ENCODE measurements at places on chromosomes 7 and 10. TPM values are rescaled to one million over a fixed set of nuclear protein-coding genes. Genes with fewer than 3 reads are reported as not detected.

PIK3AP1 gene
- total RNA-seq = 0.37 TPM

EGR2 gene
- 18.3 TPM for total RNA-seq

SLC26A5 gene
- not detected for total RNA-seq

UCMA gene
- total RNA-seq = not detected
